ENCODE measurements at places on chromosomes 2 and 18.

DNA sequence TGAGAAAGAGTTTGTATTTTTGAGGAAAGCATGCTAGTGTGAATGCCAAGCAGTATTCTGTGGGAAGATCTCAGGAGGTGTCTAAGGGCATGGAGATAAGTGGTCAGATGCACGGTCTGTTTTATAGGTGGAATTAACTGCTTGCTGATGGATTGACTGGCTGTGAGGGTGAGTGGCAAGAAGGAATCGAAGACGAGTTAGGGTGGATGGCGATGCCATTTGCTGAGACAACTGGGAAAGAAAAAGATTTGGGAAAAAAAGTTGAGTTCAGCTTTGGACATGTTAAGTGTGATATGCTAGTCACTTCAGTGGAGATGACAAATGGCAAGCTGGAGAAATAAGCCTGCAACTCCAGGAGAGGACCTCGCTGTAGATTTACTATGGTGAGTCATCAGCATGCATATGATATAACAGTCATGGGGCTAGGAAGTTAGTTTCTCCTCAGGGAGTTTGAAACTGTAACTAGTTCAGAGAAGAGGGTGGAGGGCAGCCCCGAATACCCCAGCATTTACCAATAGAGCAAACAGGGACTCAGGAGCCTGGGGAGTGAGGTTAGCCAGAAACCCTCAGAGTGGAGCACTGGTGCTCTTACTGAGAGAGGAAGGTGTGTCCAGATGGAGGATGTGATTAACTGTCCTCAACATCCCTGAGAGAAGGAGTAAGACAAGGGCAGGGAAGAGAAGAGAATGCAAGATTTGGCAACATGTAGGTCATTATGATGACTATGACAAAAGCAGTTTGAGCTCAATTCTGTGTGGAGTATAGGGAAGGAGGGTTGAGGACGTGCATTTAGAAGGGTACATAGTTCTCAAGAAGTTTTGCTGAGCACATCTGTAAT, 2.0 kb upstream of the HK2 start:
- DNase-seq, result no peak

DNA sequence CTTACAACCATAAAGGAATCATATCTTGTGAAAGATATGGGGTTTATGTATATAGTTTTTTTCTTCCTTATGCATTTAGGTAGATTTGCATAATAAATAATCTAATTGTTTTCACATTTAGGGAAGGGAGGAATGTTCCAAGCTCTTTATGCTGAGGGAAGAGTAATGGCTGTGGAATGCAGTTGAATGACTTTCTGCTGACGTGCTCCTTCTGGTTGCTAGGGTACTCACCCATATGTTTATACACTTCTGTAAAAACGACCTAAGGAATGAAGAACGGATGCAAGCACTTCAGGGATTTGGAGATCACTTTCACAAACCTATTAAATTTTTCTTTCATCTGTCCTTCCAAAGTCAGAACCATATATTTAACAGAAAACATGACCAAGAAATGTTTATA, 29.2 kb upstream of the PPP4R1 start:
- DNase-seq, result no peak

GRCh38 chr2:174634130-174635014, 36.8 kb upstream of the WIPF1 start:
- DNase-seq, result no peak

DNA sequence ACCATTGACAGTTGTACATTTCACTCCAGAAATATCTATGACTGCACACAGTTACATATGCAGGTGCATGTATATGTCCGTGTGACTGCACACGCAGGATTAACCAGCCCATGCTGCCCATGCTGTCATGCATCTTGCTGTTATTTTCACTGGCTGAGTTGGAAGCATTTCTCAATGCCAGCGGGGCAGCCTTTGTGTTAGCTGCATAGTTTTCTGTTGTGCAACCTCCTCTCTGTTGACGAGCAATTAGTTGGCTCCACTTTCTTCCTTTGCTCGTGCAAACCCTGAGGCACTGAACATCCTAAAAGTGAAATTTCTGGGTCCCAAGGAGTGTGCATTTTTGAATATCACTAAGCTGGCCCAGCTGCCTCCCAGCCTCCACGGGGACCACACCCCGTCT, 133.4 kb upstream of the GLI2 start:
- no peak for DNase-seq

- no peak for DNase-seq
Measured at GRCh38 chr18:6284300-6284699, 130.4 kb downstream of the L3MBTL4 start.

DNA sequence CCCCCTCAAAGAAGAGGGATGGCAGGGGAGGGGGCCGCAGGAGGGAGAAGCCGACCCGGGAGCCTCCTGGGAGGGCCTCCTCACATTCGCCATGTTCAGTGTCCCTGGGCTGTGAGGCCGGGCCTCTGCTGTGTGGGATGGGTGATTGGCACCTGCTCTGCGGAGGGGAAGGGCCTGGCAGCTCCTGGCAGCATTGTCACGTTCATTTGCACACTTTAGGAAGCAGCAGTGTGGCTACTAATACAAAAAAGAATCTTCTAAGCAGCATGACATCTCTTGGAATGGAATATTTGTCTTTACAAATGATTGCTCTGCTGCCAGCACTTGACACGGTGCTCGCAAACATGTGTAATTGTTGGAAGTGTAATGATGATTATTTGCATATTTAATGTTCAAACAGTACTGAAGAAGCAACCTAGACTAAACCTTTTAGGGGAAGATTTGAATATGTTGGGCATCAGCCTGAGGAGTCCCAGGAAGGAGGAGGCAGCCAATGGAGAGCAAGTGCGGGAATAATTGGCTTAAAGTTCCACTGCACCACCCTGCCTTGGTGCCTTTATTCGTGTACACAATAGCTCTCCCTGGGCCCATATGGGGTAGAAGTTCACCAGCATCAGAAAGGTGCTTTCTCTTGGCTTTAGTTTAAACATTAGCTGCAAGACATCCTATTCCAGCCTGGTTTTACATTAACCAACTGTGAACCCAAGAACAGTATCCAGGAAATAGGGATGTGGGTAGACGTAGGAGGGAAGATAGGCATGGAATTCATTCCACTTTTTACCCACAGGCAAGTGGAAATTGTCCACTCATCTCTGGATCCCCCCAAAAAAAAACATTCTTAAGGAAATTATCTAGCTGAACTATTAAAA, 404.9 kb downstream of the TMEM182 start:
- DNase-seq, result no peak
